ENCODE measurements at places on chromosomes 12 and 14.

- no peaks in the 10 kb centered on the region for H3K36me3 ChIP-seq
- no peak overlapping the region for H3K4me3 ChIP-seq
- no peaks in the 10 kb centered on the region for H3K27me3 ChIP-seq
- no peak overlapping the region for H3K27ac ChIP-seq
- H3K4me1 ChIP-seq, result no peaks in the 10 kb centered on the region
Observed at GRCh38 chr14:36479344-36479743, 40.7 kb downstream of the NKX2-1 start.

- no peak overlapping the region for H3K27ac ChIP-seq
- H3K4me1 ChIP-seq, result no peaks in the 10 kb centered on the region
- no peak overlapping the region for H3K4me3 ChIP-seq
- H3K36me3 ChIP-seq, result no peaks in the 10 kb centered on the region
- no peaks in the 10 kb centered on the region for H3K27me3 ChIP-seq
Observed at GRCh38 chr12:126147321-126147720, 1082.1 kb downstream of the AACS start.

DNA sequence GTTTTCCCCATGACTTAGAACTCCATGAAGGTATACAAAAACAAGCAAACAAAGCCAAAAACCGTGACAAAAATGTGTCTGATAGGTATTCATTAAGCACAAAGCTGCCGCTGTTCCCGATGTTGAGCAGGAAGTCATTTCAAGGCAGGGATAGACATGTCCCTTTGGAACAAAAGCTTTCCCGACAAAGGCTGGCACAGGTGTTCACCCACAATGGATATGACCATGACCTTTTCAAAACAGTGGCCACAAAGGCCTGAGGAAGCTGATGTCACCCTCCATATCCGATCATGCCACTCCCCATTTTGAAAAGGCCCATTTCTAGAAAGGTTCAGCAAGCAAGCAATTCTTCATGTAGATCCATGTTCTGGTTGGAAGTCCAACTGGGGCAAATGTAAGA lies 279.1 kb downstream of the BTG1 start:
- no peaks in the 10 kb centered on the region for H3K36me3 ChIP-seq
- no peak for DNase-seq
- no peaks in the 10 kb centered on the region for H3K27me3 ChIP-seq
- no peak overlapping the region for H3K4me3 ChIP-seq
- no peak overlapping the region for H3K27ac ChIP-seq
- H3K4me1 ChIP-seq, result no peaks in the 10 kb centered on the region

GRCh38 chr12:102618197-102618877 lies 138.0 kb upstream of the IGF1 start:
- H3K4me3 ChIP-seq, result no peak overlapping the region
- H3K4me1 ChIP-seq, result no peaks in the 10 kb centered on the region
- no peak for DNase-seq
- no peaks in the 10 kb centered on the region for H3K27me3 ChIP-seq
- H3K27ac ChIP-seq, result no peak overlapping the region

- no peak overlapping the region for H3K27ac ChIP-seq
- no peaks in the 10 kb centered on the region for H3K36me3 ChIP-seq
- no peaks in the 10 kb centered on the region for H3K27me3 ChIP-seq
- no peaks in the 10 kb centered on the region for H3K4me1 ChIP-seq
- H3K4me3 ChIP-seq, result no peak overlapping the region
Observed at GRCh38 chr14:67228325-67228984, 12.8 kb upstream of the PALS1 start.

GRCh38 chr14:105430565-105430964 lies 10.9 kb downstream of the MTA1 start:
- no peak for DNase-seq
- no peaks in the 10 kb centered on the region for H3K27me3 ChIP-seq
- no peak overlapping the region for H3K27ac ChIP-seq
- no peaks in the 10 kb centered on the region for H3K4me1 ChIP-seq
- no peak overlapping the region for H3K4me3 ChIP-seq

Measured in prostate gland (tissue), 2 donors.